Esophagus mucosa (tissue), 1 donor: ENCODE measurements at places on chromosomes 5 and 9. TPM values are rescaled to one million over a fixed set of nuclear protein-coding genes. Genes with fewer than 3 reads are reported as not detected.

- ATAC-seq = no peak
Observed at GRCh38 chr9:76878933-76879332, 27.0 kb downstream of the PRUNE2 start.

DNA sequence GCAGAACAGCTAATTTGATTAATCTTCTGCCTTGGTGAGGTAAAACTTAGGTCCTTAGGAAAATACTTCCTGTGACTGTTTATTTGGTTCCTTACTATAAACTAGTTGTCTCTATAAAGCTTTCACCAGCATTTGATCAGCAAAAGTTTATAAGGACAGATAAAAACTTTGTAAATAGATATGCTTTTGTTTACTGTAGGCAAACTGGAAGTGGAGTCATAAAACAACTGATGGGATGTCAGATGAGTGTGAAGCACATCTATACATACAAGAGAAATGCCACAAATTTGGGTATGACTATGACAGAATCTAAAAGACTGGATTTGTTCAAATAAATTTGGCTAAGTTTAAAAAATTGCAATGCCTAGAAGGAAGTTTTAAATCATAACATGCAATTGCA is 5.5 kb downstream of the PTGER4 start:
- ATAC-seq = no peak

DNA sequence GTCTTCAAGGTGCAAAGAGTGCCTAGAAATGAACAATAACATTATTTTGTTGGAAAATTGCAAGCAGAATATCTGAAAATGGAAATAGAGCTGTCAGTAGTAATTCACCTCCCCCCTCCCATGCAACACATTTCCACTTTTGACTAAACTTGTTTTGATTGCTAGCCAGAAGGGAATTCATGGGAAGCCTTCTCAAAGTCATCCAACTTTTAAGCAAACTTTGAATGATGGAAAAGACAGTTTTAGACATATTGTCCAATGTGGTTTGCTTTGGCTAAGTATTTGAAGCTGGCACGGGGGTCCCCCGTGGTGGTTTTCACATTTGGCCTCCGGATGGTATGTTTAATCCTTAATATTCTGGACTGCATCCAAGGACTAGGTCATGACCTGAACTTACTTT is 7.5 kb downstream of the NR2F1 start:
- ATAC-seq = no peak

DNA sequence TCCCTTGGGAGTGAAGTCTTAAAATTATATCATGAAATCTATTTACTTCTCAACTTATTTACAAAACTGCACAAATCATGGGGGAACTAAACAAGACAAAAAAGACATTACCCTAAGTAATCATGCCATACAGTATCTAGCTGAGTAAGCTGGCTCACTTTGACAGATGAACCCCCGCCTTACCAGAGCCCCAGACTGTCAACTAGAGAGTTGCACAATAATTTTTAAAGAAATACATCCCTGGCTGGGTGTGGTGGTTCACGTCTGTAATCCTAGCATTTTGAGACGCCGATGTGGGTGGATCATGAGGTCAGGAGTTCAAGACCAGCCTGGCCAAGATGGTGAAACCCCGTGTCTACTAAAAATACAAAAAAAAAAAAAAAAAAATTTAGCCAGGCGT is 62.3 kb downstream of the LPAR1 start:
- peak; percentile 72 for ATAC-seq

DNA sequence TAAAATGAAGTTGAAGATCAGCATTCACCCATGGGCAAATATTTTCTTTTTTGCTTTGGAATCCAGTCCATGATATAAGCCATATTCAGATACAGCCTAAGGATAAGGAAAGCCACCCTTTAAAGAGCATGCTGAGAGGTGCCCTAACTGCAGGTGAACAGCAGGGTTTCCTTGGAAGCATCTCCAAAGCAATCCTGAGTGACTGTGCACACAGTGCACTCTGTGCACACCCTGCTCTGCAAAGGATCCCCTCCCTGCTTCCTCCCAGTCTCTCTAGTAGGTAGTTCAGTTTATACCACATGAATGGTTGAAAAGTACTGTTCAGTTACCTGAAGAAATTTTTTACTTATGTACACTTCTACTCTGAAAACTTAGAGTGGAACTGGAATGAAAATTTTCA is 491.4 kb downstream of the RASEF start:
- ATAC-seq = no peak

DNA sequence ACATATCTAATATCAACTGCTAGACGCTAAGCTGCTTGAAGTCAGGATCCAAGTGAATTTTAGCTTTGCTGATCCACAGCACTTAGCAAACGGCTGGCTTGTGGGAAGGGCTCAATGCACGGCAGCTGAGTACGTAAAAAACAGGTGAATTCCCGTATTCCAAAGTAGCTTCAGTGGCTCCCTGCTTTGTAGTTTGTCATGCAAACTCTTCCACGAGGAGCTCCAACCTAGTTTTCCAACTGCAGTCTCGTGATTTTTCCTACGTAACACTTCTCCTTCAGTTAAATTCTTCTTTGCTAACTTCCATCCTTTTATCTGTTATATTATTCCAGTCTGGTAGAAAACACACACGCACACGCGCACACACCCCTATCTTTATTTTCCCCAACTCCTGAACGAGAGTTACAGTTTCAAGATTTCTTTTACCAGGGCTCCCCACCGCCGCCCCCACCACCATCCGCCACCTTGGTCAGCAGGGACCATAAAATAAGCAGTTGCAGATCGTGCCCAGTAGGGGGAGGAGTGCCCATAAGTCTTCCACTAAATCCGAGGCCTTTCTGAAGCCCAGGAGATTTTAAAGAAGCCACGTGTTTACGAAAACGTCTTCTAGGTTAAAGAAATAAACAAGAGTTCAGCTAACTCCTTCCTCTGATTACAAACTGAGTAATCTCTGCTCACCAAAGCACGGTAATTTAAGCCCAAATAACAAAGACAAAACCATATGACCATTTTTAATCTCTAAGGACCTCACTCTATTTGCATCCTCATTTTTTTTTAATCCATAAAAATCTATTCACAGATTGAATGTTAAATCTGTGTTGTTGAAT is 34.8 kb upstream of the TRIO start:
- peak; percentile 86 for ATAC-seq

The PLPPR1 gene
- 0.32 TPM for total RNA-seq

DNA sequence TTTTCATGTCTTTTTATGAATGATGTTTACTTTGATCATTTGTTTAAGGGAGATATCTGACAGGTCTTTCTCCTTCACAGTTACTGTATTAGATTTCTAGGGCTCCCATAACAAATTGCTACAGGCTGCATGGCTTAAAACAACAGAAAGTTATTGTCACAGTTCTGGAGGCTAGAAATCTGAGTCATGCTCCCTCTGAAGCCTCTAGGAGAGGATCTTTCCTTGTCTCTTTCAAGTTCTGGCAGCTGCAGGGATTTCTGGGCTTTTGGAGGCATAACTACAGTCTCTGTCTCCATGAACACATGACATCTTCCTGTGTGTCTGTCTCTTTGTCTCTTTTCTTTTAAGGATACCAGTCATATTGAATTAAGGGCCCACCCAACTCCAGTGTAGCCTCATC is 557.3 kb upstream of the SEMA6A start:
- ATAC-seq = peak; percentile 65
